ENCODE measurements at places on chromosomes 1 and 21.

GRCh38 chr1:234214911-234215892 is 158.1 kb upstream of the COA6 start:
- no peak for DNase-seq

DNA sequence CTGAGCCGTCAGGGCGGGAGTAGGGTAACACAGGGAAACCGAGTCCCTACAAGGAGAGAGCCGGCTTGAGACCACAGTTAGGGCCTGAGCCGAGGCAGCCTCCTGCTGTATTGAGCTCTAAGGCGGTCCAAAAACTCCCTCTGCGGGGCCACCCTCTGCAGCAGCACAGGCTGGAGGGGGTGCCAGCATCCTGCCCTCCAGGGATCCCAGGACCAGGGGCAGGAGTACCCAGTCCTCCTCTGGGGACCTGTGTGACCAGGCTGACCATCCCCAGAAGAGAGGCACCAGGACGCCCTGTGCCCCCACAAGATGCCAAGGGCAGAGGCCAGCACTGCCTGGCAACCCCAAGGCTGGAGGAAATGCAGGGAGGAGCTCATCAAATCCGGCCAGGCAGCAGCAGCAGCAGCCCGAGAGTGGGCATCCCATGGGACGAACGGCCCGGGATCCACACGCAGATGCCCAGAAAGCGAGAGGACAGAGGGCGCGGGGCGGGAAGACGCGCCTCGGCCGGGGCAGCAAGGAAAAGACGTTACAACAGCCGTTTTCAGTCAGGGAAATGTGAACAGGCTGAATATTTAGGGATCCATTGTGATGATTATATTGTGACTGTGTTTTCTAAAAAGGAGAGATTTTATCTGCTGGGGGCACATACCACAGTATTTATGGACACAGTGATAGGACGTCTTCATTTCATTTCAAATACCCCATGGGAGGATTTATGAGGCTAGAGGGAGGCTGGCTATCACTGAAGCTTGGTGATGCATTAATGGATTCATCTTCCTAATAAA is 57.1 kb upstream of the COL18A1 start:
- DNase-seq = no peak

- DNase-seq = no peak
These were observed 31.8 kb upstream of the ACTN2 start for GRCh38 chr1:236654511-236654910.

DNA sequence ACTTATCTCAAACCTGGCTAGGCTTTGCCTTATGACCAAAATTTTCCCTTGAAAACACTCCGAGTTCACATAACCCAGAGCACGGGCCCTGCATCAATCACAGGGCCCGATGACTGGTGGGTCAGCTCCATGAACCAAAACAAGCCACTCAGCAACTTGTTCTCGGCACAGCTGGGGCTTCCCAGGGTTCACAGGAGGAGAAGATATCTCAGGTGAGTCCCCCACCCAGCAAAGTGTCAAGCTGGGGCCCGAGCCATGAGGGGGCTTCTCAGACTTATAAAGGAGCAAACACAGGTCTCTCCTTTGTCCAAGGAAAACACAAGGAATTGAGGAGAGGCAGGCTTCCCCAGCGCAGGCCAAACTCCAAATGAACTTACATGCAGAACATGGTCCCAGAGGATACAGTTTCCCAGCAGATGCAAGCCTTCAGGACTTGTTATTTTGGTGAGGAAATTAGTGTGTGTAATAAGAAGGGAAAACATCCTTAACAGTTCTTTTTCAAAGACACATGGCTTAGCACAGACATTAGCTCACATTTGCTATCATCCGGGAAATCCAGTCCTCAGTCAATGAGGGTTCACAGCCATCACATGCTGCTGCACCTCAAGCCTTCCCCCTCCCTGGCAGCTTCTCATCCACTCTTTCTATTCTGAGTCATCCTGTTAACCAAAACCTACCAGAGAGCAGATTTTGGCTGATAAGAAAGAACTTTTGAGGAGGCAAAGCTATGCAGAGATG is 98.1 kb upstream of the NFIA start:
- no peak for DNase-seq

DNA sequence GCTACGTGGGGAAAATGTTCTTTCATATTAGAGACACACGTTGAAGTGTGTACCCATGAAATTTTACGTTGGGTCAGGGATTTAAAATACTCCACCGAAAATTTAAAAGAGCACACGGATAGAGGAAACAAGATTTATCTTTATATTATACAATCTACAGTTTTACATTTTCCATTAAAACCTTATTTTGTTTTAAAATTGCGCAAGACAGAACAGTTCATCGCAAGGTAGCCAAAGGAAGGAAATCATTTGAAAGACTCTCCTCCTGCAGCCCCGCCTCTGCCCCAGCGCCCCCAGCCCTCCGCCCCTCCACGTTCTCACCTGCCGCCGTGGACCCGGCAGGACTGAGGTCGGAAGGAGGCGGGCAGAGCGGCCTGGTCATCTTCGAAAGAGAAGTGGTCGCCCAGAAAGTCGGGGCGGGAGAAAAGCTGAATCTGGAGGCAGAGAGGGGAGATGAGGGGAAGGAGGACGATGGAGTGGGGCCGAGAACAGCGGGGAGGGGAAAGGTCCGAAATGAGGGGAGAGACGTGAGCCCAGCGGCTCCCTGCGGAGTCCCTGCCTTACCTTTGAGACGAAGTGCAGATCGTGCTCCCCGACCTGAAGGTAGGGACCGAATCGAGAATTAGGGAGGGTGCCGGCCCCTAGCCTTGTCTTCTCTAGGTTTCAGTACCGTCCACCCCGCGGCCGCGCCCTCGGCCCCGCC is 18.0 kb downstream of the CRYBG2 start:
- no peak for DNase-seq

- DNase-seq = peak; percentile 47
These were observed 119.6 kb downstream of the HUNK start for GRCh38 chr21:31992391-31992790.

GRCh38 chr1:87135329-87135712 is 193.4 kb upstream of the LMO4 start:
- no peak for DNase-seq

DNA sequence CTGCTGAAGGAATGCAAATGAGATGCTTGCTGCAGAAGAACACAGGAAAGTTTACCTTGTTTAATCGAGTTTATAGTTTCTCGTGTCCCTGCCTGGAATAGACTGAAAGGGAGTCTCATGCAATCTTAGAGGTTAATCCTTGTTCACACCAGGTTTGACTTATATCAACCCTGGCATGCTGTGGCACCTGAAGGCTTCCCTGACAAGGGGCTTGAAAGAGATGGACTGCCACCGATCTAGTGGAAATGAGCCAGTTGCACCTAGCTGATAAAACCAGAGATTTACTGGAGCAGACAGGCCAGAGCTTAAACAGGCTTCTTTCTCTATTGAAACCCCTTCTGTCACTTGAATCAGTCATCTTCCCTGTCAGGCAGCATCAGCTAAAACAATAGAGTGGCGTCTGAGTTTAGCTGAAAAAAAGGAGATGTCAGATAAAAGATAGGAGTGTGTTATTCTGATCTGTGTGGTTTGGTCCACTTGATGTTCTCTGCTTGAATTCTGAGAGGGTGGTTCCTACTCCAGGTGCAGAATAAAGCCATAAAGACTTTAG is 349.7 kb downstream of the RWDD3 start:
- DNase-seq = no peak

Measured in mesenteric fat pad (tissue), 1 donor.